ENCODE measurements at places on chromosomes 1 and 21. TPM values are rescaled to one million over a fixed set of nuclear protein-coding genes. Genes with fewer than 3 reads are reported as not detected.

GRCh38 chr1:66282343-66282852 lies 251.6 kb upstream of the SGIP1 start:
- H3K27me3 ChIP-seq: no peaks in the 10 kb centered on the region
- H3K4me1 ChIP-seq: peaks cover 37% of the 10 kb centered on the region
- H3K27ac ChIP-seq: peak overlapping the region; percentile 51
- no peak for DNase-seq
- H3K36me3 ChIP-seq: no peaks in the 10 kb centered on the region

DNA sequence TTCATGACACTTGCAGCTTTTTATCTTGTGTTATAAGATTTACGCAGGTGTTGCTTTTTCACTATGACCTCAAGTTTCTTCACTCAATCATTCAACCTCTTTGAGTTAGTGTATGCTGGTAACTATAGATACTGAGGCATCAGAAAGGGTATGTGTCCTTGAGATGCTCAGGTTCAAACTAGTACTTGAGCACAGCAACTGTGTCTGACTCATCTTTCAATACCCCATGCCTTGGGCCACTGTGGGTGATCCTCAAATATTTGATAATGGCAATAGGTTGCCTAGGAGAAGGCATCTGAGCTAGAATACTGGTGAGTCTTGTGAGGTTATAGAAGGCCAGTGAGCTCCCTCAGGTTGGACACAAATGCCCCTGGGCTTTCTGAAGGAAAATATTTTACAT lies 88.1 kb upstream of the SPATA6 start:
- DNase-seq: no peak
- no peaks in the 10 kb centered on the region for H3K27me3 ChIP-seq
- H3K4me3 ChIP-seq: no peak overlapping the region
- no peaks in the 10 kb centered on the region for H3K36me3 ChIP-seq

DNA sequence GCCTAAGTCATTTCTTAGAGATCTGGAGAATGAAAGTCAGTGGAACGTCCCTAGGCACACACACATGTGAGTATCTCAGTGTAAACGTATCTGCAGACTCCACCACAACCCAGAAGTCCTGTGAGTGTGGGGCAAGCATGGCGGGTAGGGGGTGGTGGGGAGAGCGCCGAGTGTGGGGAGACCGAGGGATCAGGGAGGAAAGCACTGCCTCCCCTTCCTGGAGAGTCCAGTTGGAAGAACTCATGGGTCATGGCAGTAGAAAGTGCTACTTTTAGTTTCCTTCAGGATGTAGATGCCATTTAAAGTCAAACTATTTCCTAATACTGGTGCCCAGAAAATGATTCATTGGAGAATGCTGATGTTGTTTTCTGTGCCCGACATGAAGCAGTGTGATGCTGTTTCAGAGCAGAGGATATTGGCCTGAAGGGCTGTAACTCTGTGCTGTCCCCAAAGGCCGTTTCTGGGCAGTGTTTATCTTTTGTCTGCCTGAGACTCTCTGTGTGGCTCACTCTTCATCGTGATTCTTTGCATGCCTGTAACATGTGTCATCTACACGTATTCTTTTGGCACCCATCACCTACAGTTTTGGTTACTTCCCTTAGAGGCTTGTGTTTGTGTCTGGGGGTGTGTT lies 45.7 kb upstream of the TSPAN2 start:
- DNase-seq: no peak
- H3K27ac ChIP-seq: no peak overlapping the region
- H3K27me3 ChIP-seq: peaks cover 7% of the 10 kb centered on the region
- H3K36me3 ChIP-seq: no peaks in the 10 kb centered on the region
- H3K4me3 ChIP-seq: no peak overlapping the region

DNA sequence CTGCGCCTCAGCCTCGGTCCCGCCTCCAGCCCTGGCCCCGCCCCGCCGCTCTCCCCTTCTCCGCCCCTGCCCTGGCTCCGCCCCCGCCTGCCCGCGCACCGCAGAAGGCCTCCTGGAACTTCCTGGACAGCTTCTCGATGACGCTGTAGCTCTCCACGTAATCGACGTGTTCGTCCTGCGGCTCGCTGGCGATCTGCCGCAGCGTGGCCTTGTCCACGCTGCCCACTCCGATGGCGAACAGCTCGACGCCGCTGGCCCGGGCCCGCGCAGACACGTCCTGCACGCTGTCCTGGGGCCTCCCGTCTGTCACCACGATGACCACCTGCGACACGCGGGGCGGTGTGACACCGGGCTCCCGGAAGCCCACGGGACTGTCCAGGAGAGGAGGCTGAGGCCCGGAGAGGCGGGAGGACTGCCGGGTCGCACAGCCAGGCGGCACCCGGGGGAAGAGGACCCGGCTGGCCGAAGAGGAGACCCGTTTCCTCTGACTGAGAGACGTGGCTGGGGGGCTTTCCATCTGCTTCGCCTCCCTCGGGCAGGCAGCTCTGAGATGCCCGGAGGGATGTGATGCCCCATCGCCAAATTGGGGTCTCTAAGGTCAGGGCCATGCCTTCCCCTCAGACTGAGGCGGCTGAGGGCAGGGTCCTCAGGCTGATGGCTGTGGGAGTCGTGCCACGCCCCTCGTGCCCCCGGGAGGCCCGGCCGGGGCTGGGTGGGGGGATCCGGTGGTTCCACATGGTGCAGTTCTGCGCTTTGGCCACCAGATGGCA lies 4.6 kb downstream of the MATN1 start:
- peaks cover 8% of the 10 kb centered on the region for H3K4me1 ChIP-seq
- no peaks in the 10 kb centered on the region for H3K36me3 ChIP-seq
- DNase-seq: peak; percentile 90
- peak overlapping the region; percentile 98 for H3K27ac ChIP-seq

Gene FMO1
- total RNA-seq: 1.3 TPM

Gene CNR2
- total RNA-seq: 0.06 TPM

DNA sequence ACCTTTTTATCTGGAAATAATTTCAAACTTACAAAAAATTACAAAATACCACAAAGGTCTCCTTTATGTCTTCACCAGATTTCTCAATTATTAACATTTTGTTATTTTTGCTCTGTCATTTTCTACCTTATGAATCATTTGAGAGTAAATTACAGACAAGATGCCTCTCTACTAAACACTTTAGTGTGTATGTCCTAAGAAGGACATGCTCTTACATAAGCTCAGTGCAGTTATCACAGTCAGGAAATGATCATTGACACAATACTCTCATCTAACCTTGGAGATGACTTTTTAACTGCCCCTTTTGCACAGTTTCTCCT lies 378.9 kb upstream of the RUNX1 start:
- no peak for DNase-seq
- H3K4me1 ChIP-seq: no peaks in the 10 kb centered on the region
- H3K27me3 ChIP-seq: peaks cover 4% of the 10 kb centered on the region

Gene KLHDC8A
- 0.78 TPM for total RNA-seq

Gene S100A2
- 5.6 TPM for total RNA-seq

- peaks cover 8% of the 10 kb centered on the region for H3K27me3 ChIP-seq
- H3K4me1 ChIP-seq: no peaks in the 10 kb centered on the region
- no peaks in the 10 kb centered on the region for H3K36me3 ChIP-seq
- H3K4me3 ChIP-seq: no peak overlapping the region
- no peak overlapping the region for H3K27ac ChIP-seq
- no peak for DNase-seq
Measured at GRCh38 chr21:45570826-45571601, 28.8 kb upstream of the SLC19A1 start.

- no peak overlapping the region for H3K27ac ChIP-seq
- peaks cover 14% of the 10 kb centered on the region for H3K36me3 ChIP-seq
- no peaks in the 10 kb centered on the region for H3K27me3 ChIP-seq
- no peak overlapping the region for H3K4me3 ChIP-seq
- H3K4me1 ChIP-seq: peaks cover 27% of the 10 kb centered on the region
Measured at GRCh38 chr1:13769212-13769611, 69.2 kb downstream of the PRDM2 start.

Gene DMRTA2
- not detected for total RNA-seq

DNA sequence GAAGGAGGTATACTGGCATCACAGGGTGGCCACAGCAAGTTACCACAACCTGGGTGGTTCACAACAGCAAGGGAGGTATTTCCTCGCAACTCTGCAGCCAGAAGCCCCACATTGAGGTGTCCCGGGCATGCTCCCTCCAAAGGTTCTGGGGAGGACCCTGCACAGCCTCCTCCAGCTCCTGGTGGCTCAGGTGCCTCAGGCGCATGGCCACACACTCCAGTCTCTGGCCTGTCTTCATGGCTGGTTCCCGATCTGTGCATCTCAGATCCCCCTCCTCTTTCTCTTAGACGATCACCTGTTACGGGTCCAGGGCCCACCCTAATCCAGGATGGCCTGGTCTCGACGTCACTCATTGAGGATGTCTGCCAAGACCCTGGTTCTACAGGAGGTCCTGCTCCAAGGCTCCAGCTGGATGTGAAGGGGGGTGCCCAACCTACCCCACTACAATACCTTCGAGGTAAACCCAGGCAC lies 6.7 kb upstream of the ARF1 start:
- H3K27ac ChIP-seq: no peak overlapping the region
- H3K4me3 ChIP-seq: no peak overlapping the region
- no peaks in the 10 kb centered on the region for H3K27me3 ChIP-seq
- DNase-seq: peak; percentile 29
- H3K4me1 ChIP-seq: peaks cover 2% of the 10 kb centered on the region
- H3K36me3 ChIP-seq: no peaks in the 10 kb centered on the region

- H3K27ac ChIP-seq: no peak overlapping the region
- peaks cover 3% of the 10 kb centered on the region for H3K4me1 ChIP-seq
- H3K27me3 ChIP-seq: peaks cover 9% of the 10 kb centered on the region
- DNase-seq: no peak
- no peak overlapping the region for H3K4me3 ChIP-seq
Measured at GRCh38 chr1:42145389-42145716, 7.9 kb upstream of the GUCA2B start.

- H3K27me3 ChIP-seq: peaks cover 23% of the 10 kb centered on the region
- H3K4me3 ChIP-seq: no peak overlapping the region
- no peak overlapping the region for H3K27ac ChIP-seq
- H3K36me3 ChIP-seq: no peaks in the 10 kb centered on the region
Measured at GRCh38 chr1:3999941-4000735, 100.1 kb upstream of the C1orf174 start.

DNA sequence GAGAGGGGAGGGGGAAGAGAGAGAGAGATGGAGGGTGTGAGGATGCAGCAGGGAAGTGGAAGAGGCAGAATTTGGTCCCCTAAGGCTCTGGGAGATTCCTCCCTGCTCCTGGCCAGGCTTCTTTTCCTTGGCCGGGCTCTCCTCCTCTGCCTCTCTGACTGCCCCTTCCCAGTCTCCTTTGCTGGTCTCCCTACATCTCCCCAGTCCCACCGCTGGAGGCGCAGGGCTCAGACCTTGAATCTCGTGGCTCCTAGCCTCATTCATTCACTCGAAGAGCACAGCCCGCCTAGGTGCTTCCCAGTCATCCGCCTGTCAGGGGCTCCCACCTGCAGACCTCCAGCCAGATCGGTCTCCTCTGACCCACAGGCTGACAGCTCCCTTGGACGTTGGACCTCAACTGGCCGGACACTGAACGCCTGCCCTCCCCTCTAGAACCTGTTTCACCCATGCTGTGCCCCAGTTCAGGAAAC lies 76.5 kb downstream of the VWA5B1 start:
- no peaks in the 10 kb centered on the region for H3K4me1 ChIP-seq
- peak overlapping the region; percentile 55 for H3K27ac ChIP-seq
- H3K27me3 ChIP-seq: peaks cover 72% of the 10 kb centered on the region
- DNase-seq: no peak
- H3K36me3 ChIP-seq: no peaks in the 10 kb centered on the region

DNA sequence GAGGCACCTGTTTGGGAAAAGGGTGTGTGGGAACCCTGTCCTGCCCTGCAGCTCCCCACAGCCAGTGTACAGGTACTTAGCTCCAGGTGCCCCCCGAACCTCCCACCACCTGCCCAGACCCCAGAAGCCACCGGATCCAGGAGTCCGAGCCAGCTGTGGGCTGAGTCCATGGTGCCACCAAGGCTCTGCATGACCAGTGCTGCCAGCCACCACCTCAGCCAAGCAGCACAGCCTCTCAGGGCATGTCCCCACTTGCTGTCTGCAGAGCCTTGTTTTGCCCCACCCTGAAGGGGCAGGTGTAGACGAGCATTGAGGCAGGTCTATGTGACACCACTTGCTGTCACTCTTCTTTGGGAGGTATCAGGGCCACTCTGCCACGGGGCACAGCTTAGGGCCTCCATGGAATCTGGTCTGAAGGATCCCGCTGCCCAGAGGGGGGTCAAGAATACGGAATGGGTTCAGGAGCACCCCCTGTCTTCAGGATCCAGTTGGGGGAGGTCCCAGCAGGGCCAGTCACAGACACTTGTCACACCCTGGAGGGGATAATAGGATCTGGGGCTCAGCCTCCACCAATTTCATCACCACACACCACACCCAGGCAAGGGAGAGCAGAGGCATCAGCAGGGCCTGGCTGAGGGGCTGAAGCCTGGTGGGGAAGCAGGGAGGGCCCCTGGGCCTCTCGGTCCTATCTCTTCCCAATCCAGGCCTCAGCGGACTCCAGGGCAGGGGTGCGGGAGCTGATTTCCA lies 27.7 kb downstream of the ARHGEF19 start:
- peak; percentile 60 for DNase-seq
- H3K27me3 ChIP-seq: no peaks in the 10 kb centered on the region
- no peak overlapping the region for H3K27ac ChIP-seq
- H3K4me1 ChIP-seq: peaks cover 35% of the 10 kb centered on the region

DNA sequence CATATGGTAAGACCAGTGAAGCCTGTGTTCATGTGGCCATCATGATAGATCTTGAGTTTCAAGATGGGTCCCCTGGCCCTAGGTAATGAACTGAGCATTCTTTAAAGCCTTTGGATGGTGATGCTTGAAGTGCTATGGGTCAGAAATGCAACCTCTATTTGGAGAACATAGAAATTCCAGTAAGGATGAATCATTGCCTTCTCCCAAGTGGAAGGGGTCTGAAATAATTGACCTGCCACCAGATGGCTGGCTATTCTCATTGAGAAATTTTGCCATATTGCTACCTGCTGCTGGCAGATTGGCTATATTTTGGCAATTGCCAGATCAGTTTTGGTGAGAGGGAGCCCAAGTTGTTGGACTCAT lies 739 bp upstream of the IFI6 start:
- no peaks in the 10 kb centered on the region for H3K27me3 ChIP-seq
- peaks cover 34% of the 10 kb centered on the region for H3K4me1 ChIP-seq
- peaks cover under 1% of the 10 kb centered on the region for H3K36me3 ChIP-seq
- peak overlapping the region; percentile 68 for H3K4me3 ChIP-seq

Gene RGS1
- 27.8 TPM for total RNA-seq

Gene EXO1
- 0.32 TPM for total RNA-seq

DNA sequence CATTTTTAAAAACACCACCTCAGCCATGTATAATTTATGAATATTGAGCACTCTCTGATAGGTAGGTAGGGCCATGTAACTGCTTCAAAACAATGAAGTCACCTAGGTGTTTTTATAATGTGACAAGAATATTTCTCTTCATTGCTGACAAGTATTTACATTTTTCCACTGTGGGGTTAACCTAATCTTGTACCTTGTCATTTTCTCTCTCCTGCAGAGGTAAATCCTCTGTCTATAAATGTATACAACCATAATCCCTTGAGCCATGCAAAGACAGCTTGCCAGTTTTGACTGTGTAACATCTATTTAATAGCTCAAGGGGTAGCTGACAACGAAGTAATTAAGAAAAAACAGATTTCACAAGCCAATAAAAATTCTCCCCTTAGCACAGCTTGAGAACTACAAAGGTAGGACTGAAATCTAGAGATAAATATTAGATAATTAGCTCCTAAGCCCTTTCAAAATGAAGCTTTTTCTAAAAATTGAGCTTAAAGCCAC lies 137.6 kb upstream of the POGK start:
- DNase-seq: no peak
- H3K27ac ChIP-seq: no peak overlapping the region
- no peaks in the 10 kb centered on the region for H3K4me1 ChIP-seq
- H3K36me3 ChIP-seq: no peaks in the 10 kb centered on the region
- no peaks in the 10 kb centered on the region for H3K27me3 ChIP-seq

- H3K4me3 ChIP-seq: no peak overlapping the region
- DNase-seq: no peak
- H3K27ac ChIP-seq: no peak overlapping the region
- H3K4me1 ChIP-seq: no peaks in the 10 kb centered on the region
Measured at GRCh38 chr1:92739669-92740524, 45.0 kb downstream of the EVI5 start.

All from upper lobe of right lung (tissue), 1 donor.